ENCODE measurements at places on chromosomes 7 and 10.

DNA sequence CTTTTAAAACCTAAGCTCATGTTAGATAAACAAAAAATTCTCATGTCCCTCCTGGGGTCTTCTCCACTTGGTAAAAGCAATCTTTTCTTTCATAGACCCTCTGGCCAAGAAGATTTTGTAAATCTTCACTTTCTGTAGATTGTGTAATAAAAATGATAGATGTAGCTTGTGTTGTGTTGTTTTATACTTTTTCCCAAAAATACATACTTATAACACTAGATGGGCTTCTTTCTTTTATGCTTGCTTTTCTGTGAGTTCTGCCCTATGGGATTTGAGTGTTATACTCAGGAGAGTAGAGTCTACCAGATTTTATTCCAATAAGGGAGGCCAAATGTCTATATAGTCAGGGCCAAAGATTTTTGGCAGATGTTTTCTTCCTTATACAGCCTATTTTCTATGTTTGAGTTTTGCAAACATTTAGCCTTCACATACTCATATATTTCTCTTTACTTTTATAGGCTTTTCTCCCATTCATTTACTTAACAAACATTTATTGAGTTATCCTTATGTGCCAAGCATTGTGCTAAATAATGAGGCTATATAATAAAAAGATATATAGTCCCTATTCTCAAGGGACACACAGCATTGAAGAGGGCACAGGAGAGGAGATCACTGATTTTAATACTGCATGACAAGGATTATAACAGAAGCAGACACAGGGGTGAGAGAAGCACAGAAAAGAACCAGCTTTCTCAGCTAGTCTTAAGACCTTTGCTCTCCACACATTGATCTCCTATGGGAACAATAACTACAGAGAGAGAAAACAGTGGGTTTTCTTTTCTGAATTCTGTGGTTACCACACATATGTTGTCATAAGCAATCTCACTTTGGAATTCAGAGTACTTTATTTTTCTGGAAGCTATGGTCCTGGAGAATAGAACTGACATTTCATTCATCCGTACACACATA, 58.0 kb upstream of the PNLIP start:
- H3K4me3 ChIP-seq: no peak overlapping the region
- no peak overlapping the region for H3K27ac ChIP-seq
- H3K4me1 ChIP-seq: no peaks in the 10 kb centered on the region
- H3K27me3 ChIP-seq: no peaks in the 10 kb centered on the region

- DNase-seq: no peak
- no peaks in the 10 kb centered on the region for H3K4me1 ChIP-seq
- no peaks in the 10 kb centered on the region for H3K27me3 ChIP-seq
- H3K4me3 ChIP-seq: no peak overlapping the region
Observed at GRCh38 chr10:2619916-2620315, 447.4 kb upstream of the PFKP start.

GRCh38 chr10:113063043-113063967, 113.3 kb downstream of the TCF7L2 start:
- no peaks in the 10 kb centered on the region for H3K27me3 ChIP-seq
- peaks cover 43% of the 10 kb centered on the region for H3K36me3 ChIP-seq
- no peak overlapping the region for H3K27ac ChIP-seq
- peak overlapping the region; percentile 39 for H3K4me3 ChIP-seq

DNA sequence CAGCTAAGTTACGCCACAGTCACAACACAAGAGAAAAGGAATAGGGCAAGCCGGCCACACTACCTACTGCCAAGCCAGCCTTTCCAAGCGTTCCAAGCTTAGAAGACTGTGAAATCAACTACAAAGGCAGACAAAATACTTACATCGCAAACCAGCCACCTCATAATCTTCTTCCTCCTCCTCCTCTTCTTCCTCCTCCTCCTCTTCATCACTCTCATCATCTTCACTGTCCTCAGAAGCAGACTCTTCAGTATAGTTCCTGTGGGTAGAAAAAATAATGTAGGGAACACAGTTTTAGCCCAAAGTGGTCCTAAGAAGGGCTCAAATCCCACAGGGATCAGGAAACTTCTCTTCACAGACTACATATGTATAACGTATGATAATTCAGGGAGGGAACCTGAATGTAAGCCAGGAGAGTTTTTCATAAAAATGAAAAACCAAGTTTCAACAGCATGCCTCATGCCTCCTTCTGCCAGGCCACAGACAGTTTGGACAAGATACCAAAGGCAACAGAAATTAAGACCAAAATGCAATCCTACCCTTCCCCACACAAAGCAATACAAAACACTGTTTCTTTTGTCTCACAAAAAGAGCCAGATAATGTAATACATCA, 13.6 kb downstream of the FZD9 start:
- no peaks in the 10 kb centered on the region for H3K4me1 ChIP-seq
- no peak overlapping the region for H3K4me3 ChIP-seq
- H3K27me3 ChIP-seq: no peaks in the 10 kb centered on the region
- no peak for DNase-seq
- H3K36me3 ChIP-seq: peaks cover 94% of the 10 kb centered on the region

DNA sequence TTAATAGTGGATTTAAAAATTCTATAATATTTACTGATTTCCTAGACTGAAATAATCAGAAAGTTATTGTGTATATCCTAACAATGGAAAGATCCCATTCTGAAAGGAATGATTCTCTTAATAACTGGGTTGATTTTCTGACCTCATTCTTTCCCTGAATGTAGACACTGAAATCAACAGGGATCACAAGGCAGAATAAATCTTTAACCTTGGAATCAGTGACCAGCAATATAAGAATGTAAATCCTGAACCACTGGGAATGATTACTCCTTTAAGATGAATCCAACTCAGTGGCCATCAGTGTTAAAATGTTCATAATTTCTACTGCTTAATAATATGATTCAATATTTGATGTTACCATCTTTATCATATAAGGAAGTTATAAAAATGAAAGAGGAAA, 47.6 kb downstream of the ANKRD26 start:
- DNase-seq: no peak
- H3K27ac ChIP-seq: no peak overlapping the region
- H3K36me3 ChIP-seq: peaks cover 29% of the 10 kb centered on the region
- no peak overlapping the region for H3K4me3 ChIP-seq
- H3K4me1 ChIP-seq: no peaks in the 10 kb centered on the region

DNA sequence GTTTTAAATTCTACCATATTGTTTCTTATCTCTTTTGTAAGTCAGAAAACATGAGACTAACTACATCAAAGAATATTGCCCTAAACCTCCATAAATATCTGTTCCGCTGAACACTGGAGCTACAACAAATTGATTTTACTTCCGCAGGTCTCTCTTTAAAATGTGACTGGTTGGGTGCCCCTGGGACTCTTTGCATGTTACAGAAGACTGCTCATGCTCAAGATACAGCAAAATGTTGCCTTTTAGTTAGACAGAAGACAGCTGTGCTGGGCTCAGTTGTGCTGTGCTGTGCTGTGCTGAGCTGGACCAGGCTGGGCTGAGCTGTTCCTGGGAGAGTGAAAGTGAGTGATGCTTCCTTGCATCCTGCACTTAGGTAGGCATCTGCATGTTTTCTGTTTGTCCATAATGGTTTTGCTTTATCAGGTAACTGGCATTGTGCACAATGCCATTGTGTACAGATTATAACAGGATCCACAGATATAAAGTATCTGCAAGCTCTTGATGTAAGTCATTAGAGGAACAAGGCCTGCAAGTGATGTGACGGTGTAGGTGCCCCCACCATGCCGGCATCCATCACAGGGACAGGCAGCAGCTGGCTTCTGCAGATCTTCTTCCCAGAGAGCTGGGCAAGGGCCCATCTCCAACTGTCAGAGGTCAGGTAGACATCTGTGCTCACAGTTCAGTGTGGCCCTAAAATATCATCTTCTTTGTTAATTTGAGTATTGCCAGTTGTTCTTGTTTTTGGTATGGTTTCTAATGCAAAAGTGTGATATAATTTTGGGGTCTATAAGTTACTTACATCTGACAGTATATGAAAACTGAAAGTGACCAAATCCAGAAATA, 972.5 kb upstream of the CELF2 start:
- H3K36me3 ChIP-seq: no peaks in the 10 kb centered on the region
- H3K4me3 ChIP-seq: no peak overlapping the region
- no peaks in the 10 kb centered on the region for H3K27me3 ChIP-seq
- H3K4me1 ChIP-seq: no peaks in the 10 kb centered on the region
- no peak overlapping the region for H3K27ac ChIP-seq
- DNase-seq: no peak

DNA sequence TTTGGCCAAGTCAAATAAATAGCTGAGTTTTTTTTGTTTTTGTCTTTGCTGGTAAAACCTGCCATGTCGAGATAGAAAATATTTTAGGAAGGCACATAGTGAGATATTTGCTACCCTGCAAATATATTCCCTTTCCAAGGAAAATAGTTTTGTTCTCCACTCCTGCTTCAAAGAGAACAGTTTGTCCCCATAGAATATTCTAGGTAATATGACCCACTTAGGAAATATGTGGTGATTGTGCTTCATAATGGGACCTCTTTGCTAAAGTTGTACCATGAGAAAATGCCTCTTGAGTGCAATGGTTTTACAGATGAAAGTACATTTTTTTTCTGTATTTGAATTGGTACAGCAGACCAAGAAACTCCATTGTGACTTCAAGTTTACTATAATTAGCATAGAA, 41.6 kb downstream of the SMNDC1 start:
- no peaks in the 10 kb centered on the region for H3K27me3 ChIP-seq
- DNase-seq: no peak
- no peaks in the 10 kb centered on the region for H3K36me3 ChIP-seq
- H3K4me3 ChIP-seq: no peak overlapping the region

DNA sequence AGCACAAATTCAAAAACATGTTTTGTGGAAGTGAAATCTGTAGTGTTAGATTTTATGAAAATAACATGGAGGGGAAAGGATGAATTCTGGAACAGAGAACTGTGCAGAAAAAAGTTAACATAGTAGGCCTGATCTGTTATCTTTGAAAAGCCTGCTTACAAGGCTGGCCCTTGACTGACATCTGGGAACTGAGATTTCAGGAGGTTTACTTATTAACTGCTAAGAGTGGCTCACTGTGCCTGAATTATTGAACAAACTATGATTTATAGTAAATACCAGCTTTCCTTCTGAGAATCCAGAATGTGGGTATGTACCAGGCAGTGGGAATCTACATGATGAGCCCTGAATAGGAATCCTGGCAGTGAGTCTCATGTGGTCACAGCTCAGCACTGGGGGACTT, 30.5 kb downstream of the NSUN6 start:
- no peak overlapping the region for H3K4me3 ChIP-seq
- H3K27me3 ChIP-seq: no peaks in the 10 kb centered on the region
- H3K4me1 ChIP-seq: peaks cover 3% of the 10 kb centered on the region
- DNase-seq: no peak
- H3K27ac ChIP-seq: no peak overlapping the region

DNA sequence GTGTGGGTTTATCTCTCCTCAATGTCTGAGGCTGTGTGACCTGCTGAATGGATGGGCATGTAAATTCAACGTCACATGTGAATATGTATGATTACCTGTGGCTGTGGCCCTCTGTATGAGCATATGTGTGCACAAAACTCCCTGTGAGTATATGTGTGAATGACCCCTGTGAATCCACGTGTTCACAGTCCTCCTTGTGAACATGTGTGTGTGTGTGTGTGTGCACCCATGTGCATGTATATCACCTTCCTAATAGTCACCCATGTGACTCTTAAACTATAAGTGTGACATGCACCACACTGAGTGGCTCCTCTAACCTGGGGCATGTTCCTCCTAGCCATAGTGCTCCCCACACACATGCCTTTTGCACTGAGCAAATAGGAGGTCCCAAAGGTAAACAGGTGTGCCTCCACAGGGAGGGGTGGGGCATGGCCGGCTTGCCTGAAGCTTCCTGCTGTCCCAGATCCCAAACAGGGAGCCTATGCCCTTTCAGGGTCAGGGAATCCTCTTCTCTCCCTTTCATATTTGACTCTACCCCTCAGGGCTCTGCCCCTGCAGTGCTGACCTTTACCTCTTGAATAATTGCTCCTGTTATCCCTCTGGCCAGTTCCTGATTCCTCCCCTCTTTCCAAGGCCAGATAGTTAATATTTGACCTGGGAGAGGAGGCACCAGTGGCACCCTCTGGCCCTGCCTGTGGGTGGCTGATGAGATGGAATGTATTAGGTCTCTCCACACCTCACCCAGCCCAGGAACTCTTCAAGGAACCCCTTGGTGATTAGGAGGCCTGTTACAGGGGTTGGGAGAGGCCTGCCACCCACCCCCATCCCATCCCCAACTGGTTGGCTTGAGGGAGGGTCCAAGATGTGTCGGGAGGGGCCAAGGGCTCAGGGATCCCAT, 1.9 kb downstream of the SEMA4G start:
- H3K27me3 ChIP-seq: no peaks in the 10 kb centered on the region
- H3K4me3 ChIP-seq: no peak overlapping the region
- H3K27ac ChIP-seq: no peak overlapping the region
- DNase-seq: peak; percentile 59

DNA sequence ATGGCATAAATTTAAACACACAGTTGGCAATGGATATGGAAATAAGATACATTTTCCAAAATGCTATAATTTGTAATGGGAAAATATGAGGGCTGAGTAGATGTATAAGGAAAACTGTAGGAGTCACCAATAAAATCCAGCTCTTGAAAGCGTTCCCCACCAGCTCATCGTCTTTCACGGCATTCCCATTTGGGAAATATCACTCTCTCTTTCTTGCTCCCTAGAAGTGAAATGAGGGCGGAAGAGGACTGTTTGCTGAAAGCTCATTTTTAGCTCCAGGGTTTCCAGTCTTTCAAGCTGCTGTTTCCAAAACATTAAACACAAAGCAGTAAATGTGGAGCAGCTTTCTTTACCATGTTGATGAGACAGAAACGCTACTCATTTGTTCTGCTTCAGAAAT, 104.6 kb upstream of the SFMBT2 start:
- peaks cover 14% of the 10 kb centered on the region for H3K27me3 ChIP-seq
- no peak overlapping the region for H3K27ac ChIP-seq
- H3K4me3 ChIP-seq: no peak overlapping the region
- no peak for DNase-seq

GRCh38 chr10:122459561-122460273, 1.6 kb upstream of the HTRA1 start:
- no peaks in the 10 kb centered on the region for H3K4me1 ChIP-seq
- no peak for DNase-seq
- peaks cover 75% of the 10 kb centered on the region for H3K27me3 ChIP-seq
- H3K36me3 ChIP-seq: no peaks in the 10 kb centered on the region
- H3K4me3 ChIP-seq: no peak overlapping the region
- no peak overlapping the region for H3K27ac ChIP-seq

DNA sequence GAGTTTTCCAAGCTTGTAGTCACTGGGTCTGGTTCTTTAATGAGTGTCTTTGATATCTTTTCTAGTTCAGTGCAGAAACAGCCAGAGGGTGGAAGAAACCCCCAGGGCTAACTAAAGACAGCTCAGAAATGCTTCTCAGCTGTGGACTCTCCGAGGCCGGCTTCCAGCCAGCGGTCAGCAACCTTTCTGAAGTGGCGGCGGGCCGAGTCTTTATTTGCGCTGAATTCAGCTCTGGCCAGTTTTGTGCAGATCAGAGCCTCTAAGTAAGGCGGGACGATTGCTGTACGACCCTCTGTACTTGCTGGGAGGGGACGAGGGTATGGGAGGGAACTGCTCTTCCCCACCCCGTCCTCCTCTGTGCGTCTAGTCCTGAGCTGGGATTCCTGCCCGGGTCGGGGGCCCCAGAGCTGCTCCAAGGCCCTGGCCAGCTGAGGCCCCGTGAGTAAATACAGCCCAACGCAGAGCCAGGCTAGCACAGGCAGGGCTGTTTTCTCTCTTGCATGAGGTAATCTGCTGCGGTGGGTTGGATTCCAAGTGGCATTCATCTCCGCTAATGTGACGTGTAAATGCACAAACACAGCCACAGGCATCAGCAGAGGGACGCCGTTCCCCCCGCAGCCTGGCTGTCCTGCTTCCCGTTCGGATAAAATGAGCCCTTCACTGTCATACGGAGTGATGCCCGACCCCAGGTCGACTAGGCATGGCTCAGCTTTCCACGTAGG, 159.8 kb downstream of the PIP4K2A start:
- H3K36me3 ChIP-seq: no peaks in the 10 kb centered on the region
- no peak overlapping the region for H3K4me3 ChIP-seq
- no peaks in the 10 kb centered on the region for H3K27me3 ChIP-seq
- no peaks in the 10 kb centered on the region for H3K4me1 ChIP-seq

Measured in endodermal cell (in vitro differentiated cells).